ENCODE measurements at places on chromosomes 2 and 18.

- no peak for DNase-seq
Measured at GRCh38 chr2:3620834-3621233, 25.9 kb downstream of the COLEC11 start.

- no peak for DNase-seq
Measured at GRCh38 chr2:63403820-63404219, 184.5 kb downstream of the WDPCP start.

DNA sequence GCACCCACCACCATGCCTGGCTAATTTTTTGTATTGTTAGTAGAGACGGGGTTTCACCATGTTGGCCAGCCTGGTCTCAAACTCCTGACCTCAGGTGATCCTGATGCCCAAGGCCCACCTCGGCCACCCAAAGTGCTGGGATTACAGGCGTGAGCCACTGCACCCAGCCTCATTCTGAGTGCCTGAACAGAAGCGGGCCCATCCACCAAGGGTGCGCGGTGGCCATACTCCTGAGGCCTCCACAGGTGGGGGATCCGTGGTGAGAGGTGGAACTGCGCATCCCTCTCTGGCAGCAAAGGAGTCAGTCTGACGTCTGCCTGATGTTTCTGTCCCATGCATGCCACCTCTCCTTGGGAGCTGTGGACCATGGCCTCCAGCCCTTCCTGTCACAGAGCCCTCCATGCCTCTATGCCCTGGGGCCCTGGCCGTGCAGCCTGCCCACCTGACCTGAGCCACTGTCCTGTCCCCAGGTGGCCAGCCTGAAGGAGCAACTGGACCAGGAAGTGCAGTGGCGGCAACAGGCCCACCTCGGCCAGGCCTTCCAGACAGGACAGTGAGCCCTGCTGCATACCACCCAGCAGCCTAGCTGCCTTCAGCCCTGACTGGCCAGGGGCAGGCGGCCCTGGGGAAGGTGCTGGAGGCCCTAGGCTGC is 7.6 kb upstream of the SNED1 start:
- DNase-seq: no peak

- DNase-seq: no peak
Measured at GRCh38 chr18:26436176-26437051, 111.9 kb downstream of the KCTD1 start.

- no peak for DNase-seq
Measured at GRCh38 chr2:110853516-110853915, 121.1 kb downstream of the ACOXL start.

- DNase-seq: no peak
Measured at GRCh38 chr2:71992036-71992435, 155.6 kb downstream of the CYP26B1 start.

GRCh38 chr2:1544478-1545069 is 131.3 kb downstream of the TPO start:
- DNase-seq: no peak

DNA sequence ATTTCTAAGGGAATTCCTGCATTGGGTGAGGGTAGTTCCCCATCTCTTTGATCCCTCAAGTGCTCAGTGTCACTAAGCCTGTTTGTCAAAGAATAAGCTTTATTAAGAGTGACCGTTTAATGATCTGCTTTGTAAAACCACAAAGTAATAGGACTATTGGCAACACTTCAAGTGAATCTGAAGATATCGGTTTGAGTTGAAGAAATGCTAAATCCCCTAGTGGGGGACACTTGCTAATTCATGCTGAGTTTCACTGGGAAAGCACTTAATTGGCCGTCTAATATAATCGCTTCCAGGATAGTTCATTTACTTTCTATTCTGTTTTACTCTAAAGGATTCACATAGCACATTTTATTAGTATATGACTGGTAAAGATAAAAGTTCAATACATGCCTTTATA is 54.4 kb downstream of the DTNA start:
- DNase-seq: no peak

- peak; percentile 94 for DNase-seq
Measured at GRCh38 chr2:138029276-138029675, 65.0 kb downstream of the HNMT start.

- no peak for DNase-seq
Measured at GRCh38 chr2:125172181-125172580, 1147.1 kb downstream of the CNTNAP5 start.

- DNase-seq: no peak
Measured at GRCh38 chr18:22674272-22674671, 256.6 kb upstream of the CTAGE1 start.

GRCh38 chr2:44884231-44884630 is 57.3 kb upstream of the SIX3 start:
- DNase-seq: no peak

- DNase-seq: no peak
Measured at GRCh38 chr18:48877941-48878340, 72.8 kb downstream of the SMAD7 start.

GRCh38 chr2:161905389-161906046 is 168.5 kb downstream of the DPP4 start:
- no peak for DNase-seq

DNA sequence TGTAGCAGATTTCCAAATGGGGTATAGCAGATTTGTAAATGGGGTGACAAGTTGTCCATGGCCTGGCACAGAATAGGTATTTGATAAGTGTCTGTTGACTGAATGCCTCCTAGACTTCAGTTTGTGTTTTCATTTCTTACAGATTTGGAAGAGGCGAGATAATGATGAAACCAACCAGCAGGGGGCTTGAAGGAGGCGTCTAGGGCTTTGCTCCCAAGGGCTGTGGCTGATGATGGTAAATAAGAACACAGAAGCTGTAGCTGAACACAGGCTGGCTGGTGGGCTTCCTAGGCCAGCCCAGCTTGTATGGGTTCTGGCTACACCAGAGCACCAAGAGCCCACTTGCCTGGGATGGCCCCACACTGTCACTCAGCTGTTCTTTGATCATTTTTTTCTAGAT is 19.4 kb downstream of the SFTPB start:
- peak; percentile 43 for DNase-seq

- DNase-seq: no peak
Measured at GRCh38 chr2:185441486-185442005, 297.1 kb upstream of the FSIP2 start.

GRCh38 chr2:205892665-205893259 is 193.2 kb downstream of the INO80D start:
- no peak for DNase-seq

DNA sequence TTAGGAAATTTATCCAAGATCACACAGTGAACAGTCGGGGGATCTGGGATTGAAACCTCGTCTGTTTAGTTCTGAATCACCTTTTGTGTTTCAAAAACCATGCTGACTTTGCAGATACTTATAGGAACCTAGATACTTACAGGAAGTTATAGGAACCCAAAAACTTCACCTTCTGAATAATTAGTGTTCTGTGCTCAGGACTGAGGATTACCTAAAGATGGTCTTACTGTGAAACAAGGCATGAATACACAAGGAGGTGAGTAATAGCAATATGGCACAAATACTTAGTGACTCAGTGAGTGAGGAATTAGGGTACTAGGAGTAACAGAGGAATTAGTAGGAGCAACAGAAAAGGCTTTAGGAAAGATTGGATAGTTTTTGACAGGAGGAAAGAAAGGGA is 145.5 kb downstream of the LRATD1 start:
- no peak for DNase-seq

GRCh38 chr2:156332284-156332533 is 312 bp downstream of the NR4A2 start:
- DNase-seq: peak; percentile 74

- no peak for DNase-seq
Measured at GRCh38 chr2:120034027-120034426, 21.1 kb downstream of the EPB41L5 start.

DNA sequence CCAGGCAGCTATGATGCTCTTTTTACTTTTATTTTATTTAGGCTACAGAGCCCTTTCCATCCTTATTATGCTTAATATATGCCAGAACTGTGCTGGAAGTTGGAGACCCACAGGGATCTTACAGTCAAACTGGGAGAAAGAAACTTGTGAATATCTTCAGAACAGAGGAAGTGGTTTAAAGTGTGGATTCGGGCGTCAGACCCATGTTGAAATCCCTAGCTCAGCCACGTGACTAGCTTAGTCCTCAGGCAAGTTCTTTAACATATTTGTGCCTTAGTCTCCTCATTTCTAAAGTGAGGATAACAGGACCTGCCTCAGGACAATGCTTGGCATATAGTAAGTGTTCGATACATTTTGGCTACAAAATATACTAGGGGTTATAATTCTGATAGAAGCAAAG is 59.1 kb downstream of the MAP3K20 start:
- DNase-seq: no peak

DNA sequence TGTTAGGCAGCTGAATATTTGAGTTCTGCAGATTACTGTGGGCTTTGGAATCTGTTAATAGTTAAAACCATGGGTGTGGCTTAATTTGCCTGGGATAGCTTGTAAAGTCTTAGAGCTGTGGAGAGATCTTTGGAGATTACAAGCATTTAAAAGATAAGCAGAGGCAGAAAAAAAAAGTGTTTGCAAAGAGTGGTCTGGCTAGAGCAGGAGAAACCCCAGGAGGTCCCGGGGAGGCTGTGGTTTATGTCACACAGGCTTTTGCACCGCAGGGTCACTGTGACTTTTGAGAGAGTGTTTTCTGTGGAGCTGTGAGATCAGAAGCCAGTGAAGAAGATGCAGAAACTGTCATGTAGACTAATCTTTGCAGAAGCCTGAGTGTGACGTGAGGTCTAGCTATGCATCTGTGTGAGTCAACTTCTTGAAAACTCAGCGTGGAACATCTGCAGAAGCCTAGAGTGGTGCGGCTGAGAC is 49.0 kb downstream of the SETBP1 start:
- no peak for DNase-seq

- DNase-seq: no peak
Measured at GRCh38 chr18:12258719-12259705, 4.9 kb downstream of the CIDEA start.

DNA sequence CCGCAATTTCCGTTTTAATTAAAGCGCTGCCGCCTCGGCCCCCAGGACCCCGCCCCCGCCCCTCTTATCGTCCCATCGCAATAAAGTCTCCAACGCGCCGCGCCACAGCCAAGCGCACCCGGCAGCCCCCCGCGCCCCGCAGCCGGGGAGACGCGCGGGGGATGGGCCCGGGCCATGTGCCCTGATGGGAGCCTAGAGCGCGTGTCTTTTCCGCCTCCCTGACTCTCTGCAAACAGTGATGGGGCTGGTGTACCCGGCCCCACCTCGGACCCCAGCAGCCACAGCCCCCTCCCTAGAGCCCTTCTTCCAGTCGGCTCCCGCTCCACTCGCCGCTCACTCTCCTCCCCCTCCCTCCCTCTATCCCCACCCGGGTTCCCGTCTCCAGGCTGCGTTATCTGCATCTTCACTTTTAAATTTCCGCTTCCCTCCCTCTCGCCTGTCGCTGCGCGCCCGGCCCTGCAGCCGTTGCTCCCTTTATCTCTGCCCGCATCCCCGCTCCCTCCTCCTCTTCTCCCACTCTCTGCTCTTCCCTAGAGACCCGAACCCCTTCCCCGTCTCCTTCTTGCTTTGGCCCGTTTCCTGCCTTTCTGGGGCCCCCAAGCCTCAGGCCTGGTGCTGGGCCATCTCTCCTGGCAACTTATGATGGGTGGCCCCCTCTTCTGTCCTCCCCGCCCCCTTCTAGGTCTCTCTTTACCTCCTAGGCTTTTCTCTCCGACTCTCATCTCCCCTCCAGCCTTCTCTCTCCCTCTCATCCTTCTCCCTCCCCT is 524 bp upstream of the FEV start:
- DNase-seq: no peak

- no peak for DNase-seq
Measured at GRCh38 chr2:24993406-24994145, 21.8 kb upstream of the DNAJC27 start.

DNA sequence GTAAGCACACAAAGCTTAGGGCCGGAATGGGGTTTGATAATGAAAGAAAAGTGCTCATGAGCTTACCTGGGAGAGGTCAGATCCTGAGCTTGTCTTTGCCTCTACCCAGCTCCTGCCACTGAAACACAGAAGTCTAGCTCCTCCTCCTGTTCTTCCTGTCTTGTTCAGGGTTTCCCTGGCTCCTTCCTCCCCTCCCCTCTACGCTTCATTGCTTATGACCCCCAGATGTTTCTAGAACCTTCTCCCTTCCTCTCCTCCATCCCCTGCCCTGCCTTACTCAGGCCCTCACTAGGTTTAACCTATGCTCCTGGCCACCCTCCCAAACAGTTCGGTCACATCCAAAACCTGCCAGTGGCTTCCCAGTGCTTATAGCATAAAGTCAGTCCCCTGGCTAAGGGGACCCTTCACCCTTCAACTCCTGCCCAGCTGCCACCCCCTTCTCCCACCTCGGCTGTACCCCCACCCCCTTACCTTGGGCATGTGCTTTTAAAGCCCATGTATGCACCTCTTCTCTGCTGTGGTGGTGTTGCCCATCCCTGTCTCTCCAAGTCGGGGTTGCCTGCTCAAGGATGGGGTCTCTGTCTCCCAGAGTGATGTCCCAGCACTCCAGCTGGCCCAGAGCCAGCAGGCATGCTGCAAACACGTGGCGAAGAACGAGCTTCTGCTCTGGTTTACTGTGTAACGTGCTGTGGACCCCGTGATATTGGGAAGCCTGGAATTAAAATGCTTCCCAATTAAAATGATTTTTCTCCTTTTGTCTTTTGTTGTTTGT is 233.6 kb downstream of the TPGS2 start:
- DNase-seq: no peak

- DNase-seq: no peak
Measured at GRCh38 chr2:238873841-238874240, 26.0 kb downstream of the TWIST2 start.

- DNase-seq: no peak
Measured at GRCh38 chr2:189012351-189012750, 38.2 kb downstream of the COL3A1 start.

DNA sequence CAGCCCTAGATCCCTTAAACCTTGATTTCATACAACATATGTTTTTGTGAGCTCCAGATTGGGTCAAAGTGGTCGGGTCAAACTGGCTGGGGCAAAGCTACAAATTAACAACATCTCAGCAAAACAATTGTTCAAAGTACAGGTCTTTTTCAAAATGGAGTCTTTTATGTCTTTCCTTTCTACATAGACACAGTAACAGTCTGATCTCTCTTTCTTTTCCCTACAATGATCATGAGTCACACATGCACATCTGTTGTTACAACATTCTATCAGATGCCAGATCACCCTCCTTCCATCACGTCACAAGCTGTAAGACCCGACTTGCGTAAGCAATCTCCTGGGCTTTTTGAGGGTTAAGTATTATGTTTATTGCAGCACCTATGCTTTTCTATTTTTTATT is 55.1 kb downstream of the RHOB start:
- no peak for DNase-seq

DNA sequence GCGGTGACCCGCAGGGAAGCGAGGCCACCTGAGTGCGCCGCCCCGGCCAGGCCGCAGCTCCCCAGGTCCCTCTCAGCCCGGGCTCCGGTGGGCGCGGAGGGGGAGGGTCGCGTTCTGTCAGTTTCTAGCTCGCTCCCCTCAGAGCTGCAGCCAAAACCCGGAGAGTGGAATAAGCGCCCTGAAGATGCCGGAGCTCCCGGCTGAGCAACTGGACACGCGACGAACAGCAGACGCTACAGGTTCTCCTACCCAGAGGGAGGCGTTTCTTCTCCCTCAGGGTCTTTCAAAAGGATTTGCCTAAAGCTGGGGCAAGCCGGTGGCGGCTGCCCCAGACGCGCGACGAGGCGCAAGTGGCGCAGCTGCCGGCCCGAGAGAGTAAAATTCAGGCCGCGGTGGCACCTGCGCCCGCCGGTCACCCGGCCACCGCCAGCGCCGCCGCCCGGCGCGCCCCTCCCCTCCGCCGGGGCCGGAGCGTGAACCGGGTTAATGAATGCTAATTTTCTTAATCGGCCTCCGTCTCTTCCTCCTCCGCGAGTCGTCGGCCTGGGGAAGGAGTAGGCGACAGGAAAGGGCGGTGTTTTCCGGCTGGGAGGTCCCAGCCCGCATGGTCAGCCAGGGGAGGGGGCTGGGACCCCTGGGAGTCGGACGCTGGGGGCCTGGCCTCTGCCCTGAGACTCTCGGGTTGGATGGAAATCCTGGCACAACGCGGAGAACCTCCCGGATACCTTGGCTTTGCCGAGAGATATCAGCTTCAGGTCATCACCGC is 845 bp upstream of the CDC42EP3 start:
- DNase-seq: peak; percentile 94
